ENCODE measurements at places on chromosomes 16 and 17.

DNA sequence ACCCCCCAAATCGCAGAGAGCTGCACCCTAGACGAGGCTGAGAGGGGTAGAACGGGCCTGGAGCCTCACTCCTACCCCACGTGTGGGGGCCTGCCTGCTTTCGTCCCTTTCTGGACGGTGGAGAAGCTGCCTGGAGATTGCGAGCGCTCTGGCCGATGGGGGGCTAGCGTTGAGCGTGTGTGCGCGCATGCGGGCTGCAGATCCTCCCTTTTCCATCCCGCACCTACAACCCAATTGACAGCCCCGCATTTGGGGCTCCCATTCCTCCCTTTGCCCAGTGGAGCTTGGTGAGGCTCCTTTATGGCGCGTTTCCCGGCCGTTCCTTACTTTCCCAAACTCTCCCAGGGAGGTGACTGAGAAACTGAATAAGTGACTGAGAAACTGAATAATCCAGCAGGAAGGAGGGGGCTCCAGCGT lies 907 bp upstream of the ESRP2 start:
- peaks cover 48% of the 10 kb centered on the region for H3K27me3 ChIP-seq
- H3K27ac ChIP-seq, result no peak overlapping the region
- DNase-seq, result peak; percentile 58
- peaks cover 19% of the 10 kb centered on the region for H3K4me1 ChIP-seq
- H3K4me3 ChIP-seq, result peak overlapping the region; percentile 47

GRCh38 chr17:76307299-76307965 lies 644 bp downstream of the QRICH2 start:
- H3K27me3 ChIP-seq, result no peaks in the 10 kb centered on the region
- DNase-seq, result no peak
- H3K27ac ChIP-seq, result no peak overlapping the region
- H3K36me3 ChIP-seq, result no peaks in the 10 kb centered on the region

- no peaks in the 10 kb centered on the region for H3K27me3 ChIP-seq
- H3K4me1 ChIP-seq, result peaks cover 20% of the 10 kb centered on the region
- H3K27ac ChIP-seq, result peak overlapping the region; percentile 69
- DNase-seq, result peak; percentile 54
These were observed 7.0 kb downstream of the PSME3IP1 start for GRCh38 chr16:57178793-57179212.

DNA sequence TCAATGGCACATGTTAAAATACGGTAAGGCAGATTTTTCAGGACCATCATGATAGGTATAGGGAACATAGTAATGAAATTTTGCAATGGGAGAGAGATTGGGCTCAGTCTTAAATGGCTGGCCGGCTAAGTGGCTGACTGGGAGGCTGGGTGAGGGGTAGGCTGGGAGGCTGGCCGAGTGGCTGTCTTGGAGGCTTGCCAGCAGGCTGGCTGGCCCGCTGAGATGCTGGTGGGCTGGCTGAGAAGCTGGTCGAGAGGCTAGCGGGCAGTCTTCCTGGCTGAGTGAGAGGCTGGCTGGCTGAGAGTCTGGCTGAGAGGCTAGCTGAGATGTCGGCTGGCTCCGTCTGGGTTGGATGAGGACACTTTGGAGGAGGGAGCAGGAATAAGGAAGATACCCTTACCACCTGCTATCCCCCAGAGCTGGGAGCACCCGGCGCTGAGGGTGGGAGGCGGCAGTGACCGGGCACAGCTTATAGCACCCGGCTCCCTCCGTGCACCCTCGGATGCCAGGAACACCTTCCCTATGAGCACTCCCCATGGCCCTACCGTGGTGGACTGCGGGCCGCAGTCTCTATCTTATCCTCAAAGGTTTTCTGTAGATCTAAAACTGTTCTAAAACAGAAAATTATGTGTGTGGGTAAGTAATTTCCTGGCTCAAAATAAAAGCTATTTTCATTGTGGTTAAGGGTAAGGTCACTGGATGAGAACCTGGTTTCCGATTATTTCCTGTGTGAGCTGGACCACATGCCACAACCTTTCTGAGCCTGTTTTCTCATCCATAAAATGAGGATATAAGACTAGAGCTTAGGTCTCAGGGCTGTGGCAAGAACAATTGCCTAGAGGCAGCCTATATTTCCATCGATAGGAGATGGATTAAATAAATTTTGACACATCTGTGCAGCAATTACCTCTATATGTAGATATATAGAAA lies 34.5 kb upstream of the TMC5 start:
- H3K4me3 ChIP-seq, result no peak overlapping the region
- no peak for DNase-seq
- no peaks in the 10 kb centered on the region for H3K36me3 ChIP-seq
- no peaks in the 10 kb centered on the region for H3K4me1 ChIP-seq

GRCh38 chr17:44102849-44103622 lies 20.4 kb downstream of the HDAC5 start:
- H3K27me3 ChIP-seq, result no peaks in the 10 kb centered on the region
- DNase-seq, result no peak
- H3K27ac ChIP-seq, result no peak overlapping the region
- no peaks in the 10 kb centered on the region for H3K4me1 ChIP-seq
- H3K36me3 ChIP-seq, result no peaks in the 10 kb centered on the region

GRCh38 chr16:51426276-51426675 lies 275.2 kb upstream of the SALL1 start:
- H3K27me3 ChIP-seq, result no peaks in the 10 kb centered on the region
- no peaks in the 10 kb centered on the region for H3K36me3 ChIP-seq
- DNase-seq, result no peak
- H3K4me3 ChIP-seq, result no peak overlapping the region
- peaks cover 32% of the 10 kb centered on the region for H3K4me1 ChIP-seq

- no peak for DNase-seq
- H3K4me3 ChIP-seq, result no peak overlapping the region
- no peaks in the 10 kb centered on the region for H3K36me3 ChIP-seq
- H3K4me1 ChIP-seq, result peaks cover 8% of the 10 kb centered on the region
These were observed 62.6 kb downstream of the PLCG2 start for GRCh38 chr16:81841722-81842121.

DNA sequence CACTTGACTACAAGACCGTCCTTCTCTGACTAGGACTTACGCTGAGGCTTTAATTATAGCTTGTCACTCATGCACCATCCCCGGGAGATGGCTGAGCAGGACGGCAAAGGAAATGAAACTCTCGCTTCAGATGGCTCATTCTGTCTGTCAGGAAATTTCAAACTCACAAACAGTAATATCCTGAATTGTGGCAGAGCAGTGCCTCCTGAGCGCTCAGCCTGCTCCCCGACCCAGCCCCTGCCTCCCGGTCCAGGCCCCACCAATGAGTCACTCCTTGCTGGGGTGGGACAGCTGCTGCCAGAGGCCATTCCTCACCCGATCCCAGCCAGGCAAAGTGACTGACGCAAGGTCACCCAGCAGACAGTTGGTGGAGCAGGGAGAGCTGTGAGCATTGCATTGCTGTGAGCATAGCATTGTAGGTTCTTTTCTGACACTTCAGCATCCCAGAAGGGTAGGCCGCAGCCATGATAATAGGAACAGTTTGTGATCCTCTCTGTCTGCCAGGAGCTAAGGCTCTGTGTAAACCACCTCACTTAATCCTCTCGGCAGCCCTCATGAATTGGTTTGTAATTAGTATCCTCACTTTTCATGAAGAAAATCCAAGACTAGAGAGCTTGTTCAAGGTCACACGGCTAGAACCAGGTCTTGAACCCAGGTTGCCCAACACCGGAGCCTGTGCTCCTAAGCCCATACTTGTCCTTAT lies 20.9 kb downstream of the CCDC182 start:
- H3K4me1 ChIP-seq, result peaks cover 6% of the 10 kb centered on the region
- no peaks in the 10 kb centered on the region for H3K36me3 ChIP-seq
- DNase-seq, result no peak
- no peak overlapping the region for H3K27ac ChIP-seq

GRCh38 chr17:73430165-73430680 lies 118.4 kb upstream of the CDC42EP4 start:
- no peaks in the 10 kb centered on the region for H3K36me3 ChIP-seq
- DNase-seq, result peak; percentile 18
- no peak overlapping the region for H3K27ac ChIP-seq

- H3K36me3 ChIP-seq, result no peaks in the 10 kb centered on the region
- no peak overlapping the region for H3K4me3 ChIP-seq
- H3K27me3 ChIP-seq, result no peaks in the 10 kb centered on the region
- no peak overlapping the region for H3K27ac ChIP-seq
- no peak for DNase-seq
These were observed 1612.1 kb upstream of the GOT2 start for GRCh38 chr16:60346256-60346655.

- H3K4me3 ChIP-seq, result no peak overlapping the region
- no peaks in the 10 kb centered on the region for H3K27me3 ChIP-seq
- no peak overlapping the region for H3K27ac ChIP-seq
- H3K36me3 ChIP-seq, result no peaks in the 10 kb centered on the region
These were observed 641 bp downstream of the KRTAP9-1 start for GRCh38 chr17:41190328-41190727.

- no peaks in the 10 kb centered on the region for H3K36me3 ChIP-seq
- H3K27ac ChIP-seq, result no peak overlapping the region
- H3K4me1 ChIP-seq, result peaks cover 11% of the 10 kb centered on the region
- H3K4me3 ChIP-seq, result no peak overlapping the region
- no peak for DNase-seq
These were observed 27.5 kb downstream of the KIFC3 start for GRCh38 chr16:57774705-57775285.

GRCh38 chr17:41307647-41308046 lies 1.5 kb downstream of the KRTAP16-1 start:
- no peaks in the 10 kb centered on the region for H3K36me3 ChIP-seq
- peaks cover 3% of the 10 kb centered on the region for H3K4me1 ChIP-seq
- H3K4me3 ChIP-seq, result no peak overlapping the region

DNA sequence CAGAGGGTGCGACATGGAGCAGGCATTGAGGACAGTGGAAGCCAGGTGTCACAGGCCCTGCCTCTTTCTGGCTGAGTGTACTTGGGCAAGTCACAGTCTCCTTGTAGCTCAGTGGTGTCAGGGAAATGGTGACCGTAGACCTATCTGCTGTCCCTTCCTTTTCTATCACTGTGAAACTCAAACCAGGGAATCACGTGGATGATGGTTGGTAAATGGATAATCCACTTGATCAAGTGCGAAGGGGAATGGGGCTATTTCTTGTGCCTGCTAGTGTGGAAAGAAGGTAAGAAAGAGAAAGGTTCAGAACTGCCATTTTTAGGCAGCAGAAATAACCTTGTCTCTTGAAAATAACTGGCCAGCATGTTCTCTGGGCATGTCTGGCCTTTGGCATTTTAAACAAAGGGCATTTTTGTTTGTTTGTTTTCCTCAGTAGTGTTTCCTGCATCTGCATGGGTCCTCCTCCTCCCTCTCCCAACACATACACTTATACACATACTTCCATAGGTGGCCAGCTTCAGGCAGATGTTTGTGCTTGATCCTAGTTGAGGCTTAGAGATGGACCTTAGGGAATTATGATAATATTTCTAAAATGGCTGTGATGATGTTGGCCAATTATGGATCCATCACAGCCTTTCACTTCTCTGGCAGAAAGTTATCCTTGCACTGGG lies 7.1 kb downstream of the TBX4 start:
- no peak overlapping the region for H3K27ac ChIP-seq
- no peaks in the 10 kb centered on the region for H3K36me3 ChIP-seq
- H3K4me3 ChIP-seq, result no peak overlapping the region
- DNase-seq, result no peak
- H3K27me3 ChIP-seq, result peaks cover 100% of the 10 kb centered on the region
- peaks cover 17% of the 10 kb centered on the region for H3K4me1 ChIP-seq

DNA sequence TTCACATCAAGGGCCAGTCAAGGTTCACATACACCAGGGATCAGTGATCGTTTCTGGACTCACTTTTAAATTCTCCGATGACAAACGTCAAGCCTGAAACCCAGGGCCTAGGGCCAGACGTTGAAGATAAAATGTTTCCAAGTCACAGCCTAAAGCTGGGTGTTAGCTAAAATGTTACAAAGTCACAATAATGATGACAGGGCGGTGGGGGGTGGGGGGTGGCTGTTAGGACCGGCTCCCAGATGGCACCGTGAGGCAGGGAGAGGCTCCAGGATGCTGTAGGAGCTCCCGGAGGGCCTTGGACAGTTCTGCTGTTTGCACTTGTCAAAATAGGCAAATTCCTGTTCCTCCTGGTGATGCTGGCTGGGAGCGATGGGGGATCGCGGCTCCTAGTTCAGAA lies 16.4 kb upstream of the RPL13 start:
- no peak overlapping the region for H3K27ac ChIP-seq
- H3K27me3 ChIP-seq, result no peaks in the 10 kb centered on the region
- H3K4me1 ChIP-seq, result no peaks in the 10 kb centered on the region
- DNase-seq, result no peak
- no peaks in the 10 kb centered on the region for H3K36me3 ChIP-seq

Measured in neural progenitor cell (in vitro differentiated cells).